ENCODE measurements at places on chromosomes 12 and 14. TPM values are rescaled to one million over a fixed set of nuclear protein-coding genes. Genes with fewer than 3 reads are reported as not detected.

DNA sequence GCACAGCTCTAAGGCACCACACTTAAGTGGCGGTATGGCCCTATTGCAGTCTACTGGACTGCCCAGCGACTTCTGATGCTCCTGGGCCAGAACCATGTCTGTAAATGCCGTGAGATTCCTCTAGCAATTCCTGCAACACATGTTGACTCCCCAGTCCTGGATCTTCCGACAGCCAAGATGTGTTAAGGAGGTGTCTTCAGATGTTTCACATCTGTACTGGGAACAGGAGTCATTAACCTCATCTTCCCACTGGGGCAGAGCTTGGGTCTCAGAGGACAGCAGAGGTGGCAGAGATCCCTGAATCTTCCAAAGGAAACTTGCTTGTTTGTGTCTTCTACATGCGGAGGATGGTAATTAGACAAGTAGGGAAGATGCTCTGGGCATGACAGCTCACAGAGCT, 8.2 kb downstream of the TMEM120B start:
- DNase-seq: no peak

DNA sequence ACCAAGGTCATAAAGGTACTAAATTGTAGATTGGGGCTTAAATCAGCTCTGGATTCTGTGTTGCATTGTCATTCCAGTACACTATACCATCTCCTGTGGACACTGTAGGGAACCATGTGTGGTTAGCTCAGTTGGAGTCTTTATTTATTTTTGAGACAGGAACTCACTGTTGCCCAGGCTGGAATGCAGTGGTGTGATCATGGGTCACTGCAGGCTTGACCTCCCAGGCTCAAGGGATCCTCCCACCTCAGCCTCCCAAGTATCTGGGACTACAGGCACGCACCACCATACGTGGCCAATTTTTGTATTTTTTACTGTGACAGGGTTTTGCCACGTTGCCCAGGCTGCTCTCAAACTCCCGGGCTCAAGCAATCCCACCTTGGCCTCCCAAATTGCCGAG, 6.7 kb downstream of the PAPOLA start:
- DNase-seq: no peak

DNA sequence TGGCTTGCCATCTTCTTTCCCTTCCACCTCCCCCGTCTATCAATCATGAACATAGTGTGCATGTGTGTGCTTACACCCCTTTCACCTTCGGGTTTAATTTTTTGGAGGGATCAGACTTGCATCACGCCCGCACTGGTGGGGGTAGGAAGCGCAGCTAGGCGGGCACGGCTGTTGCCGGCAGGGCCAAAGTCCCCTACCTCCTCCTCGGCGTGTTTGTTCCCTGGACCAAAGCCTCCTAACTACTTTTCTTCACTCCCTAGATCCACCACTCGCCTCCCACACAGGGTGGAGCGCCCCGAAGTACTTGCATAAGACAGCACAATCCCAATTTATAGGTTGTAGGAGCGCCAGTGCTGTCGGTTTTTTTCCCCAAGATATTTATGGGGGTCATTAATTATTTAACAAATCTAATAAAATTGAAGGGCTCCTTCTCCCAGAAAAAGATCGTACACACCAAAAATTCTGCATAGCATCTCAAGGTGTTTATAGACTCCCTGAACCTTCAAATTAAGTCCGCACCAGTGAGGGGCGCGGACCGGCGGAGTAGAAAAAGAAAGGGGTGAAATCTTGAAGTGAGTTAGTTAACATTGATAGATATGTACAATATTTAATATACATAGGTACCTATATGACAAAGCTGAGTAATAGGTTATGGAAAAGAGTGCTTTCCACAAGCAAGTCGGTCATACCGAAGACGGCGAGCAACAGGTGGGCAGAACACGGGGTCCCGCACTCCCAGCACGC, 717 bp downstream of the PKP2 start:
- DNase-seq: no peak

GRCh38 chr12:20448781-20449180, 80.4 kb downstream of the PDE3A start:
- DNase-seq: no peak

DNA sequence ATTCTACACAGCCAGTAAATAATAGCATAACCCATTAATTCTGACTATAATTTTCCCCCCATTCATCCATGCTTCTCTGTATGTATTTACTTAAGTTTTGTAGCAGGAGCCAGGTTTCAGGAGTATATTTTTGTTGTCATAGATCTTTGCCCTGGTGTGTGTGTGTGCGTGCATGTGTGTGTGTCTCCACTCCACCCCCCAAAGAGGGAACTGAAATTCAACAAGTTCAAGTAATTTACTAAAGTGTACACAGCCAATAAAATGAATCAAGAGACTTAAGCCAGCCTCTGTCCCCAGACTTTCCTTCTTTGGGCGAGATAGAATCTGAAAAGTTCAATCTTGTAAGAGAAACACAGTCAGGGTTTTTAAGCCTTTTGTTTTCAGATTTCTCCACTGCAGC, 792.0 kb downstream of the MED13L start:
- no peak for DNase-seq

GRCh38 chr12:51320311-51320694, 3.7 kb downstream of the BIN2 start:
- DNase-seq: no peak

GRCh38 chr12:95212586-95212985, 4.7 kb downstream of the FGD6 start:
- DNase-seq: no peak

Gene SRRM4
- polyA plus RNA-seq: not detected

All from liver (tissue), 10 donors.